ENCODE measurements at places on chromosomes 6 and 20. TPM values are rescaled to one million over a fixed set of nuclear protein-coding genes. Genes with fewer than 3 reads are reported as not detected.

DNA sequence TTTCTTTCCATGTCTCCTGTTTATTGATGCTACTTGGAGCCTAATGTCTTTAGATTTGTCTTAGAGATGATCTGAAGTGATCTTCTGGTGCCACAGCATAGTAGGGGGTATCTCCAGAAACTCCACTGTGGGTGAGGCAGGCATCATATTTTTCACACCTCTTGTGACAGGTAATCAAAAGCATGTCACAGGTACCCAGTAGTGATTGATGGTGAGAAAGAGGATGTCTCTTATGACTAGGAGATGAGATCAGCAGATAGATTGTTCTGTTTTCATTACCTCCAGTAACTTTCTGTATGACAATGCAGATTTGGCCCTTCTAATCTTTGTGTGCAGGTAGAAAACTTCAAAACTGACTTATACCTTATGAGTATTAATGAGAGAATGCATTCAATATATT is 13.5 kb downstream of the NCOA7 start:
- DNase-seq, result no peak

DNA sequence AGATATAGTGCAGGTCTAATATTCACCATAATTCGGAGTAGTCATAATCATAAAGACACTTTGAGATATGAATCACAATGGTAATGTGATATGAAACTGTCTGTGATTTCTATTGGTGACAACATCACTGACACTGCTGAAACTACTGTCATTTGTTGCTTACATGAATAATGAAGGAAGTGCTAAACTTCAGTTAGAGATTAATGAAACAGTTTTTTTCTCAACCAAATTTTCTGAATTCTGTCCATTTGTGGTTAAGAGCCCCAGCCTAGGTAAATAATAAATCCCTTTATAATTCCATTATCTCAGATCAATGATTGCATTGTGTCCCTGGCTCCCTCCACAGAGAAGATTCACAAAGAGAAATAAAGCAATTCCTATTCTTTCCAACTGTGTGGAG is 122.6 kb downstream of the HIVEP2 start:
- DNase-seq, result no peak

- no peak for DNase-seq
Observed at GRCh38 chr20:38173237-38174156, 8.4 kb upstream of the TGM2 start.

DNA sequence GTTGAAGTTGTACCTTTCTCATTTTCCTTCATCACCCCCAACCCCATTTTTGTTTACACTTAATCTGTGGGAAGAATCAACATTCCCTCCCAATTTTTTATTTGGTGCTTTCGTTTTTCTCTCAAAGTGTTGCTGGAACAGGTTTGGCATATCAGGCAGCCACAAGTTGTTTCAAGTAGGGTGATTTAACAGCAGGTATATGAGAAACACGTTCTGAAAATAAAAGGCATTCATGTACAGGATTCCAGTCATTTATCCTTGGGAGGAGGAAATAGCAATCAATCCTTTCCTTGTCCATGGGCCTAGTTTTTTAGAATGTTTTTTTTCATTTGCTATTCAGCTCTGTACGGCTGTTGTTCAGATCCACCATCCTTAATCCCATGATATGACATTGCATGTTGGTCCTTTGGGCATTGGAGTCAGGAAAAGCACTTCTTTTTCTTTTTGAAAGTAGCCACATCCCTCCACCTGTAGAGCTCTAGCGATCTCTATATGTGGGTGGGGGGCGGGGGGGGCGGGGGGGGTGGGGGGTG is 120.2 kb downstream of the JARID2 start:
- no peak for DNase-seq

- DNase-seq, result no peak
Observed at GRCh38 chr20:46009816-46010215, 1.1 kb downstream of the MMP9 start.

- no peak for DNase-seq
Observed at GRCh38 chr6:104718672-104719071, 141.0 kb downstream of the HACE1 start.

- DNase-seq, result no peak
Observed at GRCh38 chr6:118678866-118679265, 27.5 kb upstream of the CEP85L start.

DNA sequence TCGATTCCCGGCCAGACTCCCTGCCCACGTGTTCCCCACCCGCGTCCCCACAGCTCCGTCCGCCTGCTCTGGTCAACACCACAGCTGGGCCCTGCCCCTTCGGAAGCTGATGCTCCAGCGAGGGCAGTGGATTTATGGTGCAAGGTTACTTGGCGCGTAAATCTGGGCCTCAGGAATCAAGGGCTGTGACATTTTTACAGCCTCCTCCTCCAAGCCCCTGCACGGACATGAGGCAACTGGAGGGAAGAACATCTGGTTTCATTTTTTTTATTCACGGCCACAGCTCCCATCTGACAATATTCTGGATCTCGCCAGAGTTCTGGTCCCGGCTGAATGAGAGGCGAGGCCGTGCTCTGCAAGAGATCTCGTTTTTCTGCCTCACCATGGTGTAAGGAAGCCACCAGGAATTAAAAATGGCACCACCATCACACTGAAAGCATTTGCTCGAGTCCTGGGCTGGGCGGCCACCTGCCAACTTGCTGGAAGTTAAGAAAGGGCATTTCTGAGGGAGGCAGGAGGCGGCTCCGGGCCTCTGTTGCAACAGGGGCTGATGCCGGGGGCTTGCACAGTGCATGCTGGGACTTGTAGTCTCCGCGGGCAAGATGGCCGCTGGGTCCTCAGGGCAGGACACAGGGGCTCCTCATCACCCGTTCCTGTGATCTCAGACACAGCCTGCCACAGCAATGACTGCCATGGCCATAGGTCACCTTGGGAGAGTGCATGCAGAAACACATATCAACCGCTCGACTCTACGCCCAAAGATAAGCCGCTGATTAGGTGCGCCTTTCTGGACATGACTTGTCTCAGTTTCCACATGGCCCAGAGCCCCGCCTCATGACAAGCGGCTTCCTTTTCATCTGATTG is 148.5 kb downstream of the LY86 start:
- no peak for DNase-seq

DNA sequence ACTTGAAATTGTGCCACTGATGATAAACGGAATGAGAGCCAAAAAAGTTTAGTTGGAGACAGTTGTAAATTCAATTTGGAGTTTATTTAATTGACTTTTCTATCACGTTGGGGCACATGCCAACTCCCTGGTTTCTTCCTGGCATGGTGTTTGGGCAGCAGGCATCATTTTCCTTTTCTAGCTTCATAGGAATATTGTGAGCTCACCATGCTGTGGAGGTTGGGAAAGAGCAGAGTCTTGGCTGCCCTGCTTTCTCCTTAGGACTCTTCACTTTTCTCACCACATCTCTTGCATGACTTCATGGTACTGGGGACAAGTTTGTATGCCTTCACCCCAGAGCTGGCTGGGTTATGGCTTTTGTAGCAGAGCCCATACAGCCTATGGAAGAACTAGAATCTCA is 6.4 kb downstream of the SCAND1 start:
- DNase-seq, result no peak

DNA sequence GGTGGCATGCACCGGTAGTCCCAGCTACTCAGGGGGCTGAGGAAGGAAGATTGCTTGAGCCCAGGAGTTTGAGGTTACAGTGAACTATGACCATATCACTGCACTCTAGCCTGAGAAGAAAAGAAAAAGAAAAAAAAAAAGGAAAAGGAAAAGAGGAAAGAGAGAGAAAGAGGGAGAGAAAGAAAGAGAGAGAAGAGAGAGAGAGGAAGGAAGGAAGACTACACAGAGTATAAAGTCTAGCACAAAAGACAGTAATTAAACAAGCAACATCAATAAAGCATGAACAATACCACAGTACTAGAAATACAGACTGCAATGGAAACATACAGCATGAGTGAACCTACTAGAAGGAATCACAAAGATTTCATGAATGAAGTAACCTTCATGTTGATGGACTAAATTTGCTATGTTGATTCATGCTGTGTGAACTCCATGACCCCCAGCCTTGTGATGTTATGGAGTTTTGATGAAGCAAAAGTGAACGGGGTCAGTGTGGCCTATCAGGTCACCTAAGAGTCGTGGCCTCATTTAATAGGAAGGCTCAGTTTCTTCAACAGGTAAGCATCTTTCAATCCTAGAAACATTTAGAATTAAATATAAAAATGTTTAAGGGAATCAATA is 57.6 kb downstream of the NUDT3 start:
- DNase-seq, result no peak

DNA sequence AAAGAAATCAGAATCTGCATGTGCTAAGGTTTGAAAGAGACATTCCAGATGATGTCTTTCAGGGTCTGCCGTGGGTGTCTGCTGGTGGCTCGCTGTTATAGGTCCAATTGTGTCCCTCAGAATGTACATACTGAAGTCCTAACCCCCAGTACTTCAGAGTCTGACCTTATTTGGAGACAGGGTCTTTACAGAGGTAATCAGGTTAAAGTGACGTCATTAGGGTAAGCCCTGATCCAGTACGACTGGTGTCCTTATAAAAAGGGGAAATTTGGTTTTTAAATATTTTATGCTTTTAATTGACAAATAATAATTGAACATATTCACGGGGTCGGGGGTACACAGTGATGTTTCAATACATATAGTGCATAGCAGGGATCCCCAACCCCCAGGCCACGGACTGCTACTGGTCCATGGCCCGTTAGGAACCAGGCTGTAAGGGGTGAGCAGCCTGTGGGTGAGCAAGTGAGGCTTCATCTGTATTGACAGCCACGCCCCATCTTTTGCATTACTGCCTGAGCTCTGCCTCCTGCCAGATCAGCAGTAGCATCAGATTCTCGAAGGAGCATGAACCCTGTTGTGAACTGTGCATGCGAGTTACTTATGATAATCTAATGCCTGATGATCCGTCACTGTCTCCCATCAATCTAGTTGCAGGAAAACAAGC is 33.2 kb upstream of the SLC22A23 start:
- no peak for DNase-seq

DNA sequence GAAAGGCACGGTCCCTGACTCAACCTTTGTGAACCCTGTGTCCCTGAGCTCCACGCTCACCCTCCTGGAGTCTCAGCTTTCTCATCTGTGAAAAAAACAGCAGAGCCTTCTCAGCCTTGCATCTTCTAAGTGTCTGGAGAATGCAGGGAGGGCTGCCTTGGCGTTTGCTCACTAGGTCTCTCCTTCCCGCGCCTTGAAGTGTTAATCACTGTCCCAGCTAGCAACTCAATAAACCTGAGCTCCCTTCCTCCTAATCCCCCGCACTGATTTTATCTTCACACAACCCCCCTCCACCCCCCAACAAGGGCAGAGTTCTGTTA is 34.9 kb upstream of the FOXC1 start:
- no peak for DNase-seq

The DCDC2 gene
- not detected for total RNA-seq

The MICB gene
- total RNA-seq, result 15.3 TPM

The EIF6 gene
- 41.7 TPM for total RNA-seq

The DOP1A gene
- 12.3 TPM for total RNA-seq

The SPEF1 gene
- total RNA-seq, result 0.16 TPM

The FAM209B gene
- total RNA-seq, result 2.9 TPM

The TUBB2B gene
- total RNA-seq, result 0.78 TPM

The CLPSL2 gene
- not detected for total RNA-seq

The YIPF3 gene
- total RNA-seq, result 51.0 TPM

The LINC00237 gene
- total RNA-seq, result not detected

All from CD8-positive, alpha-beta T cell (primary cell).